H9 (cell line): ENCODE measurements at places on chromosomes 4 and X.

- no peak for DNase-seq
- H3K27ac ChIP-seq: no peak overlapping the region
- H3K36me3 ChIP-seq: no peaks in the 10 kb centered on the region
Observed at GRCh38 chrX:153491918-153492317, 2.9 kb upstream of the BGN start.

DNA sequence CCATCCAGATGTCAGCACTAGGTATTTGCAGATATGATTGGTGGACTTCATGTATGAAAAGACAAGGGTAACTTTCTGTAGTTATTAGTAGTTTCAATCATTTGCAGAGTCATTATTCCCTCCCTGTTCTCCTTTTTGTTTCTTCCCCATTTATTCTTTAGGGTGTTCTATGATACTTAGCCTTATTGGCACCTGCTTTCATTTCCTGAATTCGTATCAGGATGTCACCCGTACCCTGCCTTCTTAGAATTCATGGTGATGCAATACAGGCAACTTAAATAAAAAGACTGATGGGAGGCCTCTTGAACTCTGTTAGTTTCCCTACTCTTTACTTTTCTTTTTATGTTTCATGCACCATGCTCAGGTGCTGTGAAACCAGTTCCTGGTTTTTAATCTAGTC lies 24.2 kb downstream of the MAGED1 start:
- DNase-seq: no peak
- no peak overlapping the region for H3K27ac ChIP-seq
- no peaks in the 10 kb centered on the region for H3K4me1 ChIP-seq
- H3K4me3 ChIP-seq: no peak overlapping the region
- no peaks in the 10 kb centered on the region for H3K27me3 ChIP-seq
- no peaks in the 10 kb centered on the region for H3K36me3 ChIP-seq

DNA sequence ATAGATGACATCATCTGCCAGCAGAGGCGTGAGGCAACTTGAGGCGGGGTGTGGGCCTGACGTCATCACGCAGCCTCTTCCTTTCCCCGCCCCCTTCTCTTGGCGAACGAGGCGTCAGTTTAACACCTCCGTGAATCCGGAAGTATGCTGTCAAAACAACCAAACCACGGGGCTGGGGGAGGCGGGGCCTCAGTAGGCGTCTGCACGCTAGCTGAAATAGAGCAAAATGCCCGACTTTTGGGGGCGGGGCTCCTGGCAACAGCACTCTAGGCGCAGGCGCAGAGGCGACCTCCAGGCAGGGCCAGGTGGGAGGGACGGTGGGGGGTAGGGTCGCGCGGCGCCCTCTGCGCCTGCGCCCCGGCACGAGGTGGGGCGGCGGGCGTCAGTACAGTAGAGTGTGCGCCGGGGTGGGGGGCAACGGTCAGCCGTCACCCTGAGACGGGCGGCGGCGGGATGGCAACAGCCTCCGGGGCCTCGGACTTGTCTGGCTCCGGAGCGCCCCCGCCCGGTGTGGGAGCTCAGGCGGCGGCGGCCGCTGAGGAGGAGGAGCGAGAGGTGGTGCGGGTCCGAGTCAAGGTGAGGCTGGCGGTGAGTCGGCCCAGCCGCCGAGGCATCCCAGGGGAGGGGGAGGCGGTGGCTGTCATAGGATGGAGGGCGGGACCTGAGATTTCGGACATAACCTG lies at the start of gene TBC1D25:
Gene TBC1D25, plus strand, starts transcription at position 370 of the 683 bp plus-strand sequence. Its CDS starts 84 bp downstream, at position 454.
- DNase-seq: peak; percentile 97
- H3K4me1 ChIP-seq: no peaks in the 10 kb centered on the region
- H3K27me3 ChIP-seq: no peaks in the 10 kb centered on the region
- no peak within 1 kb of the TSS for H3K27ac ChIP-seq
- H3K4me3 ChIP-seq: peak within 1 kb of the TSS; percentile 87

DNA sequence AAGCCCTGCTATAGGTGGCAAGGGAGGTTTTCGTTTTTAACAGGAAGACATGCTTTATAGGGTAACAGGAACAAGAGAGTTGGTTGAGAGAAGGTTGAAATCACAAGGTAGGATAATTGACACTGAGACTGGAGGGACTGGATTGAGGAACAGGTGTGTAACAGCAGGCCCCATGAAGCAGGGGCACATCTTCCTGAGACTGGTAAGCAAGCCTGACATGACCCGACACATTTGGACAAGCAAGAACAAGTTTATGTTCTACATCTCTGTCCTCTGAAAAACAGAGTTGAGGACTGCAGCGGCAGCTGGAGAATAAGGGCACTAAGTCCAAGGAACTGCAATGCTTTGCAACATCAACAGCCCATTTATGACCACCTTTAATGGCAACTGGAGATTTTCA lies 5.2 kb downstream of the RPS4X start:
- no peaks in the 10 kb centered on the region for H3K27me3 ChIP-seq
- DNase-seq: no peak
- H3K4me1 ChIP-seq: peaks cover 2% of the 10 kb centered on the region; the same call in 1 of the 2 replicates
- no peak overlapping the region for H3K27ac ChIP-seq
- H3K4me3 ChIP-seq: peak overlapping the region; percentile 49; the same call in 1 of the 3 replicates
- H3K36me3 ChIP-seq: peaks cover 90% of the 10 kb centered on the region

- DNase-seq: no peak
- H3K36me3 ChIP-seq: no peaks in the 10 kb centered on the region
- H3K27me3 ChIP-seq: no peaks in the 10 kb centered on the region; the same call in 1 of the 2 replicates
- peaks cover 14% of the 10 kb centered on the region; the same call in 1 of the 2 replicates for H3K4me1 ChIP-seq
Observed at GRCh38 chr4:23890369-23891063, 669 bp upstream of the PPARGC1A start.

DNA sequence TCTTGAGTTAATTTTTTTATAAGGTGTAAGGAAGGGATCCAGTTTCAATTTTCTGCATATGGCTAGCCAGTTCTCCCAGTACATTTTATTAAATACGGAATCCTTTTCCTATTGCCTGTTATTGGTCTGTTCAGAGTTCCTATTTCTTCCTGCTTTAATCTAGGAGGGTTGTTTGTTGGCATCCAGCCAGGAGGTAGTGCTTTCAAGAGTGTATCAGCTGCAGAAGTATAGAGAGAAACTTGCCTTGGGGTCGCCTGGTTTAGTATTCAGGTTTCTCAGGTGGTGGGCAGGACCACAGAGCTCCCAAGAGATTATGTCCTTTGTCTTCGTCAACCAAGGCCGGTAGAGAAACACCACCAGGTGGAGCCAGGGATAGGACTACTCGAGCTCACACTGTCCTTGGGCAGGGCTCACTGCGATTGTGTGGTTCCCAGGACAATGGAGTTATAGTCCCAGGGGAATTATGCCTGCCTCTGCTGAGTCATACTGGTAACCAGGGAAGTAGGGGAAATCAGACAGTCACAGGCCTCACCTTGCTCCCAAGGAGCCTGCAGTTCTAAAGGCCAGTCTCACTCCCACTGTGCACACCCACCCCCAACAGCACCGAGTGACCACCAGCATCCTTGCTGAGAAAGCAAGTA lies 168.1 kb downstream of the VSIG4 start:
- no peak overlapping the region for H3K27ac ChIP-seq
- no peaks in the 10 kb centered on the region for H3K4me1 ChIP-seq
- H3K27me3 ChIP-seq: no peaks in the 10 kb centered on the region
- no peaks in the 10 kb centered on the region for H3K36me3 ChIP-seq
- DNase-seq: peak; percentile 62
- H3K4me3 ChIP-seq: no peak overlapping the region

DNA sequence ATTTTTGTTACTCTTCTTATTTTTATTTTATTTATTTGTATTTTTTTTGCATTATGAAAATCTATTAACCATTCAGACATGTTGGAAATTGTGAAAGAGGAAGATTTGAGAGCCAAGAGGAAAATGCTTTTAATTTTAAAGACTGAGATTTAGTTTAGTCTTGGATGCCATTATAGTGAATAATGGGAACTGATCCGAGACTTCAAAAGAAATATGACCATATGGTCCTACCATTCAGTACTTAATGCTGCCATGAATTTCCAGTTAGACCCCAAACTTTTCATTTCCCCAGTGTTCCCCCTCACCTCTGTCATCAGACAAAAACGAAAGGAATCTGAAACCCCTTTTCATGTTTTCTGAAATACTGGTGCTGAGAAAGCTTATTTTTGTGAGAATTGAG lies 95.5 kb downstream of the TENM3 start:
- no peak overlapping the region for H3K27ac ChIP-seq
- no peaks in the 10 kb centered on the region for H3K4me1 ChIP-seq
- H3K36me3 ChIP-seq: peaks cover 4% of the 10 kb centered on the region; the same call in 2 of the 3 replicates
- no peak for DNase-seq
- no peak overlapping the region for H3K4me3 ChIP-seq
- no peaks in the 10 kb centered on the region for H3K27me3 ChIP-seq

- H3K36me3 ChIP-seq: peaks cover 11% of the 10 kb centered on the region
- no peak overlapping the region for H3K27ac ChIP-seq
- no peak overlapping the region for H3K4me3 ChIP-seq
- H3K4me1 ChIP-seq: no peaks in the 10 kb centered on the region; the same call in 1 of the 2 replicates
- DNase-seq: no peak
Observed at GRCh38 chrX:39648548-39649254, 449.1 kb downstream of the BCOR start.

- no peak for DNase-seq
- no peak overlapping the region for H3K27ac ChIP-seq
- no peak overlapping the region for H3K4me3 ChIP-seq
- peaks cover 5% of the 10 kb centered on the region for H3K36me3 ChIP-seq
- peaks cover 6% of the 10 kb centered on the region; the same call in 1 of the 2 replicates for H3K4me1 ChIP-seq
- H3K27me3 ChIP-seq: no peaks in the 10 kb centered on the region
Observed at GRCh38 chr4:128649575-128650205, 159.8 kb upstream of the JADE1 start.

- no peak overlapping the region for H3K4me3 ChIP-seq
- no peak for DNase-seq
- no peaks in the 10 kb centered on the region for H3K4me1 ChIP-seq
- H3K36me3 ChIP-seq: peaks cover under 1% of the 10 kb centered on the region; the same call in 1 of the 2 replicates
Observed at GRCh38 chr4:87150498-87151261, 69.7 kb downstream of the KLHL8 start.

DNA sequence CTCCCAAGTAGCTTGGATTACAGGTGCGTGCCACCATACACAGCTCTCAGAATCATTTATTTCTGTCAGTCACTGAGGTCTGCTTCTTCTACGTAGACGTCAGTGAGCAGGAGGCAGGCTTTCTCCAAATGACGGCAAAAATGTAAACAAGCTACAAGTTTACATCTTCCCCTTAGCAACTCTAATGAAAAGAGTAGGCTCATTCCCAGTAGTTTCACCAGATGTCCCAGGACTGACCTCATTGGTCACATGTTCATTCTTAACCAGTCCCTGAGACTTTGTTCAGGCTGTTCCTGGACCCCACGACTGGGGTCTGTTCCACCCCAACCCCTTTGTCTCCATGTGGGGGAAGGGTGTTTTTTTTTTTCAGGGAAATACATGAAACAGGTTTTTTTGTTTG lies 67.1 kb downstream of the TENM3 start:
- no peaks in the 10 kb centered on the region for H3K27me3 ChIP-seq
- no peak overlapping the region for H3K27ac ChIP-seq
- DNase-seq: no peak
- H3K36me3 ChIP-seq: peaks cover 11% of the 10 kb centered on the region
- no peaks in the 10 kb centered on the region for H3K4me1 ChIP-seq
- H3K4me3 ChIP-seq: no peak overlapping the region

DNA sequence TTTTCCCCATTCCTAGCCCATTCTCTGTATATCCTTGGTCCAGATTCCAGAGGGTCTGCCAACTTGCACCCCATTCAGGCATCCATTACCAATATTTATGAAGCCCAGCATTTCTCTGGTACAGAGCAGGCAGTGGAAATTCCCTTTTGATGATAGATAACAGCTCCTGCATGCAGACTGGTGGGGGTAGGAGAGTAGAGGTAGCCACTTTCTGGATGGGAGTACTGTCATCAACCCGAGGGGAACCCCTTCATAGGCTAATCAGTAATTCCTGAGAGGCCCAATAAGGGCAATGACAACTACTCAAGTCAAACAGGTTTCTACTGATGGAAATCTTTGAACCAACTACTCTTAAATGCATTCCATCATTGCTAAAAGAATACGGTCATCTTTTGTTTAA lies 63.7 kb downstream of the COL25A1 start:
- no peak overlapping the region for H3K4me3 ChIP-seq
- no peaks in the 10 kb centered on the region for H3K4me1 ChIP-seq
- DNase-seq: no peak

DNA sequence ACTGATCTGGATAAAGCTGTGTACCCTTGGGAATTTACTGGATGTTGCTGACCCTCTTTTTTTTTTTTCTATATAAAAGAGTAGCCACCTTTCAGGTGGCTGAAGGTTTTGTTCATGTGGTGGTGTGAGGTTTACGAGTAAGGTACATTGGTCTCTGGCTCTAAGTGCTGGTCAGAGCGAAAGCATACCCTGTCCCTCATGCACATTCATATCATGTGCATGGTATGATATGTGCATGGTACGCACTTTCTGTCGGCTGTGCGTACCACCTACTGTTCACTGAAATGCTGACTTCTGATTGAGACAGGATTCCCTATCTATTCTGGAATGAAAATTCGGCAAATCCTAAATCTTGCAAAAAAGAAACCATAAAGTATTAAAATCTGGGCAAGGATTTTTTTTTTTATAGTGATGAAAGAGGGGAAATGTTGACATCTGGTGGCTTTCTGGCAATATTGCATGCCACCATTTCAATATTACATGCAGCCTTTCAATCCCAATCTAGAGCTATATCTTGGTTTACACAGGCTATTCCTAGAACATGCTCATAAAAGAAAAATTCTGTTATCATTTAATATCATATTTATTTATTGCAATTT lies 32.8 kb downstream of the FAM149A start:
- DNase-seq: no peak
- H3K36me3 ChIP-seq: no peaks in the 10 kb centered on the region
- H3K4me3 ChIP-seq: no peak overlapping the region
- H3K4me1 ChIP-seq: peaks cover 3% of the 10 kb centered on the region; the same call in 1 of the 2 replicates
- no peaks in the 10 kb centered on the region for H3K27me3 ChIP-seq

DNA sequence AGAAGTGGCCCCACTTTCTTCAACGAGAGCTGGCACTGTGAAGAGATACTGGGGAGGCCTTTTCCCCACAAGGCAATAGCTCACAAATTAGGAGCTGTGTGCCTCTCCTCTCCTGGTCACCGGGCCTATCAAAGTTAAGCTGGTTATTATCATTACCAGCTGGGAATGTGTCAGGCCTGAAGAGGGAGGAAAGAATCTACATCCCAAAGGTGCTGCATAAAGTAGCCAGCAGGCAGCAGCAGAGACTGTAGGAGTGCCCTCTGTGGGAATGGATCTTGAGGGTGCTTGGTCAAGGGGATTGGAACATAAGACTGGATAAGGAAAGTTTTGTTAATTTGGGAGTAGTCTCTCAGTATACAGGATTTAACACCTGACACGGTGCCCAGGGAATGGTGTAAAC lies 9.1 kb upstream of the TMPRSS11D start:
- no peak overlapping the region for H3K27ac ChIP-seq
- no peak overlapping the region for H3K4me3 ChIP-seq
- H3K4me1 ChIP-seq: no peaks in the 10 kb centered on the region
- no peaks in the 10 kb centered on the region for H3K27me3 ChIP-seq
- peak; percentile 48 for DNase-seq
- no peaks in the 10 kb centered on the region for H3K36me3 ChIP-seq

- no peak for DNase-seq
- H3K4me1 ChIP-seq: no peaks in the 10 kb centered on the region
- H3K27me3 ChIP-seq: no peaks in the 10 kb centered on the region
- H3K4me3 ChIP-seq: no peak overlapping the region
- H3K36me3 ChIP-seq: no peaks in the 10 kb centered on the region
- no peak overlapping the region for H3K27ac ChIP-seq
Observed at GRCh38 chrX:151981129-151981528, 6.7 kb upstream of the GABRE start.
